Sigmoid colon (tissue), 7 donors: ENCODE measurements at places on chromosomes 1 and 21. TPM values are rescaled to one million over a fixed set of nuclear protein-coding genes. Genes with fewer than 3 reads are reported as not detected.

The NUP210L gene
- under 0.01 TPM for total RNA-seq

DNA sequence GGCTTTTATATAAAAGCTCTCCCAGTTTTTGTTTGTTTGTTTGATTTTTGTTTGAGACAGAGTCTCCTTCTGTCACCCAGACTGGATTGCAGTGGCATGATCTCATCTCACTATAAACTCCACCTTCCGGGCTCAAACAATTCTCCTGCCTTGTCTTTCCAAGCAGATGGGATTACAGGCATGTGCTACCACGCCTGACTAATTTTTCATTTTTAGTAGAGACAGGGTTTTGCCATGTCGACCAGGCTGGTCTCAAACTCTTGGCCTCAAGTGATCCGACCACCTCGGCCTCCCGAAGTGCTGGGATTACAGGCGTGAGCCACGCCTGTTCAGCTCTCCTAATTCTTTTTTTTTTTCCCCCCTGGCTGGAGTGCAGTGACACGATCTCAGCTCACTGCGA lies 4.4 kb downstream of the PCAT6 start:
- H3K36me3 ChIP-seq = no peaks in the 10 kb centered on the region
- H3K4me3 ChIP-seq = no peak overlapping the region
- peaks cover 9% of the 10 kb centered on the region for H3K4me1 ChIP-seq
- H3K27me3 ChIP-seq = no peaks in the 10 kb centered on the region
- DNase-seq = no peak
- H3K27ac ChIP-seq = no peak overlapping the region

DNA sequence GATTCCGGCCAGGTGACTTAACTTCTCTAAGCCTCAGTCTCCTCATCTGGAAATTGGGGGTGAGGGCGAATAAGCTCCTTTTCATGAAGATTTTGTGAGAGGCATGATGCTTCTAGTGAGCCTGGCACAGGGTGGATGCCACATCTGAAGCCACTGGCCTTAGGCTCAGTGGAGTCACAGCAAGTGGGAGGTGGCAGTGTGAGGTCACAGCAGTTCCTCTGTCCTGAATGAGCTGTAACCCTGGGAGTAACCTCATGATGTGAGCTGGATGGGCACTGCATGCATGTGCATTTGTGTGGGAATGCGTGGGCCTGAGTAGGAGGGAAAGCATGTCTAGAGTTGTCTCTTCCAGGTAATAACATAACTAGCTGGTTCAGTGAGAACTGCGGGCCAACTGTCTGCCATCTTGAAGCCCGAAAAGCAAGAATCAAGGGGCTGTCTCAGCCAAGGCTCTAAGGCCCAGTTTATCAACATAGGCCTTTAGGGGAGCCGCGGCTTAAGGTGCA lies 27.0 kb upstream of the HTR1D start:
- no peak overlapping the region for H3K27ac ChIP-seq
- no peaks in the 10 kb centered on the region for H3K27me3 ChIP-seq
- no peaks in the 10 kb centered on the region for H3K36me3 ChIP-seq
- no peak overlapping the region for H3K4me3 ChIP-seq
- no peaks in the 10 kb centered on the region for H3K4me1 ChIP-seq

DNA sequence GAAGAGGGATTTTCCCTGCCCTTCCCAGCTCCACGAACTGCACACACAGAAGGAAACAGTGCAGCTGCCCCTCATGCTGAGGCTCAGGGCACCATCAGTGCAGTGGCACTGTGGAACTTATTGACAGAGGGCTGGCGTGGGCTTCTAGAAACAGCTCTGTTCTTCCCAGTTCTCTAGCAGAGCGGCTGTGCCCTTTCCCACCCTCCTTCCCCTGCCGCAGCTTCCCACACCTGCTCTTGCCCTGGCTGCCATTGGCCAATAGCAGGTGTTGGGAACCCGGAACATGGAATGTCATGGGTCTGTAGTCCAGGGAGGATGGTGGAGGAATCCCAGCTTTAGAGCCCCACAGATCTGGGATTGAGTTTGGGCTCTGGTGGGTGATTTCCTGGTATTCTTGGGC lies 343.8 kb downstream of the RPS6KC1 start:
- H3K27ac ChIP-seq = no peak overlapping the region
- DNase-seq = no peak
- no peaks in the 10 kb centered on the region for H3K27me3 ChIP-seq
- H3K36me3 ChIP-seq = no peaks in the 10 kb centered on the region
- H3K4me3 ChIP-seq = no peak overlapping the region

GRCh38 chr1:162028726-162029125 lies 5.1 kb upstream of the OLFML2B start:
- no peaks in the 10 kb centered on the region for H3K27me3 ChIP-seq
- DNase-seq = no peak
- no peak overlapping the region for H3K4me3 ChIP-seq
- H3K36me3 ChIP-seq = no peaks in the 10 kb centered on the region

DNA sequence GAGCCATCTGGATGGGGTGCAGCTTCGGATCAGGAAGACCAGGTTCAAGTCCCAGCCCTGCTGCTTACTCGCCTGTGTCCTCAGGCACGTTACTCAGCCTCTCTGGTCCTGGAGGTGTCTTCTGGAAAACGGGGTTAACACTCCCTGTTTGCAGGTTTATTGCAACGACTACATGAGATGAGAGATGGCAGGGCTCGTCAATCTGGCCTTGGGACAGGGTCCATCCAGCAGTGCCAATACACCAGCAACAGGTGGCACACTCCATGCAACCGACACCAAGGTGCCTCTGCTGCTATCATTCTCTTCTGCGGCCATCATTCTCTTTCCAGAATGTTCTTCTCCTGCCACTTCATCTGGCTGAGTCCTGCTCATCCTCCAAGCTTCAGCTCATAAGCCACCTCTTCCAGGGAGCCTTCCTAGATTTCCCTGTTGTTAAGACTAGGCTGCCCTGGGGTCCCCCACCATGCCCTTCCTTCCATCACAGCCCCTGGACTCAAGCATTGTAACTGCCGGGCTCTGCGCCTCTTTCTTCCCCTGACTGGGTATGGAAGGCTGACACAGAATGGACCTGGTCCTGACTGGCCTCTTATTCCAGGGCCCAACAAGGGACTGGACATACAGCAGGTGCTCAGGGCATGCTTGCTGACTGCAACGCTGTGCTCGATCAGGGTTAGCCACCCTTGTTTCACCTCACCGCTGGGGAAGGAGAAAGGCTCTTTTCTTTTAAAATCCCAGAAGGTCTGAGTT lies 87.4 kb downstream of the DMRTB1 start:
- no peak overlapping the region for H3K27ac ChIP-seq
- no peaks in the 10 kb centered on the region for H3K4me1 ChIP-seq
- H3K27me3 ChIP-seq = no peaks in the 10 kb centered on the region

DNA sequence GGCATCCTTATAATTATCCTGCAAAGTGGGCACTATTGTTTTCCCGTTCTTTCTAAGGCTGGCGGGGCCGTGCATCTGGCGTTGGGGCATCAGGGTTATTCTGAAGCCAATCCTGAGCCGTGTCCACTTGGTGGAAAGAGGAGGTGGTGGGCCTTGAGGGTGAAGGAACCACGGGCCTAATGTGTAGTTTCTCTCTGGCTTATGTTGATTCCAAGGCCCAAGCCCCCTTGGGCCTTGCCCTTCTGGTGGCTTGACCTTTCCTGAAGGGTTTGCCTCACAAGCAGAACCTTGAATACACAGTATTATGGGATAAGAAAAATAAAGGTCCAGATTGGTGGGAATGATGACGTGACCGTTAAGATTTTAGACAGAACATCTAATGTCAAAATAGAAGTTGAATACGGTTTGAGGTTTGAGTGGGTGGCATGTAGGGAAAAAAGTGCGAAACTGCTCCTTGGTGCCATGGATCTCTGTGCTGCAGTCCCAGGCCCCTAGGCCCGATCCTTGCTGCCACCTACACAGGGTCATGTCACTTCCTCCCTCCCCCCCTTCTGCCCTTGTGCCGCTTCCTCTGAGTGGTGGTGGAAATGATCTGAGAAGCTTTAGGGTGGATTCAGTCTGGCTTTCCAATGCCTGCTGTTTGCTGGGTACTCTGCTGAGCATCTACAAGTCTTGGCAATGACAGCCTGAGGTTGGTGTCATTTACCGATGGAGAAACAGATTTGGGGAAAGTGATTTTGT lies 90.5 kb downstream of the PRDM2 start:
- no peak overlapping the region for H3K4me3 ChIP-seq
- peaks cover 13% of the 10 kb centered on the region for H3K4me1 ChIP-seq
- no peak for DNase-seq
- H3K27ac ChIP-seq = no peak overlapping the region

DNA sequence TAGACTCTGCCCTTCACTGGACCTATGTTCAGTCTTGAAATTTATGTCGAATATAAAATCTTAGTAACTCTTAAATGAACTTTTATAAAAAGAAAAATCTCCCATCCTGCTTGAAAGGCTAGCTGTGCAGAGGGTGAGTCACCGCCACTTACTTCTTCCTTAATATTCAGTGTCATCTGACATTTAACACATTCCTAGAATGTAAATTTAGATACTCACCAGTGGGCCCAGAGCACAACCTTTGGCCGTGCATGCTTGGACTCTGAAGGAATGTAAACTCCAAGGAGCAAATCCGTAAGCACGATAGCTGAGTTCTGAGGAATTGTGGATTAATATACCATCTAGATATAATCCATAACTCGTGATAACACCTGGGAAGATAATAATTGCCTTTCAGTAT lies 403.3 kb downstream of the KCTD3 start:
- no peak overlapping the region for H3K4me3 ChIP-seq
- peaks cover 6% of the 10 kb centered on the region for H3K4me1 ChIP-seq
- H3K36me3 ChIP-seq = no peaks in the 10 kb centered on the region
- DNase-seq = no peak

- no peaks in the 10 kb centered on the region for H3K36me3 ChIP-seq
- no peaks in the 10 kb centered on the region for H3K27me3 ChIP-seq
- H3K4me3 ChIP-seq = no peak overlapping the region
- peaks cover 8% of the 10 kb centered on the region for H3K4me1 ChIP-seq
Observed at GRCh38 chr1:200625381-200625824, 4.9 kb upstream of the KIF14 start.

DNA sequence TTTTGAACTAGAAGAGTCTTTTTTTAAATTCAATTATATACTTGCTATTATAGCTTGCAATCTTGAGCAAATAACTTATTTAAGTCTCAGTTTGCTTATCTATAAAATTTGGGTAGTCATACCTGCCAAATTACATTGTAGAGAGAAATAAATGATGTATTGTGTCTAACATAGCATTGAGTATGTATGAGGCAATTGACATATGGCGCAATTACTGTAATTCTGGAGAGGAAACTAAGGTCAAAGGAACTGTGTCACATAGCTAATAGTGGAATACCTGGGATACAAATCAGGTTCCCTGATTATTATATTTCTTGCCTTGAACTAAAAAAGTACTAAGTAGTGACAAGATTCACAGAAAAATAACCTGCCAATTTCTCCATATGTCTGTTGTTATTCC lies 302.5 kb downstream of the PDE4B start:
- DNase-seq = no peak
- no peaks in the 10 kb centered on the region for H3K4me1 ChIP-seq
- H3K27ac ChIP-seq = no peak overlapping the region
- no peak overlapping the region for H3K4me3 ChIP-seq
- no peaks in the 10 kb centered on the region for H3K27me3 ChIP-seq

DNA sequence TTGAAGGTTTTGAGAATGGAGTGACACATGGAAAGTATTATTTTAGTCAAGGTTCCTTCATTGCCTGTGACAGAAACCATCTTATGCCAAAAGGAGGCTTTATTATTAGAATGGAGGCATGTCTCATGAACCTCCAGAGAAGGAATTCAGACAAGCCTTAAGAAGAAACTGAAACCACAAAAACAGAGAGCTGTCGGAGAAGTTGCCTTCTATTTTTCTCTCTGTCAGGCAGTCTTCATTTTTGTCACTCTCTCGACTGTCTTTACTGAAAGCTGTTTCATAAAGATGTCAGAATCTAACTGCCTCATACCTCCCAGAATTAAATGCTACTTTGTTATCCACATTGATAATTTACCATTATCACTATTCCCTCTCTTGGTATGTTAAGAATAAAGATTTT lies 434.7 kb upstream of the ADGRL4 start:
- H3K27me3 ChIP-seq = no peaks in the 10 kb centered on the region
- no peaks in the 10 kb centered on the region for H3K36me3 ChIP-seq
- DNase-seq = no peak
- H3K4me3 ChIP-seq = no peak overlapping the region
- no peaks in the 10 kb centered on the region for H3K4me1 ChIP-seq
- no peak overlapping the region for H3K27ac ChIP-seq

- H3K27ac ChIP-seq = no peak overlapping the region
- no peak overlapping the region for H3K4me3 ChIP-seq
- H3K27me3 ChIP-seq = no peaks in the 10 kb centered on the region
- no peak for DNase-seq
- peaks cover 10% of the 10 kb centered on the region for H3K4me1 ChIP-seq
Observed at GRCh38 chr1:87464022-87464490, 135.4 kb downstream of the LMO4 start.

DNA sequence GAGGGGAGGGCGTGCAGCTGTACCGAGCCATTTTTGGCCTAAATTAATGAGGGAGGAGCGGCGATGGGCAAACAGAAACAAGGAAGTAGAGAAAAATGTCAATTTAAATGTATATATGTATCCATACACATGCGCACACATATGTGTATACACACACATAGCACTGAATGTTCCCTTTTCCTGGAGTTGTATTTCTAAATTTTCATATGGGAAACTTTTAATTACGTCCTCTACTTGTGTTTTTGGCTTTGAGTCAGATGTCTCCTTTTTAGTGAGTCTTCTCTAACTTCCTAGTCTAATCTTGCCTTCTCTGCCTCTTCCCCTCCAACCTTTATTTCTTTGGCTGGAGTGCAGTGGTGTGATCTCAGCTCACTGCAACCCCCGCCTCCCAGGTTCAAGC lies 15.4 kb upstream of the CYYR1 start:
- H3K36me3 ChIP-seq = no peaks in the 10 kb centered on the region
- H3K4me1 ChIP-seq = no peaks in the 10 kb centered on the region
- no peak overlapping the region for H3K4me3 ChIP-seq
- H3K27ac ChIP-seq = no peak overlapping the region
- no peak for DNase-seq

The SELL gene
- 0.55 TPM for total RNA-seq

- H3K36me3 ChIP-seq = no peaks in the 10 kb centered on the region
- H3K4me1 ChIP-seq = no peaks in the 10 kb centered on the region
- no peaks in the 10 kb centered on the region for H3K27me3 ChIP-seq
- no peak overlapping the region for H3K4me3 ChIP-seq
- DNase-seq = no peak
- no peak overlapping the region for H3K27ac ChIP-seq
Observed at GRCh38 chr1:110228381-110228780, 18.3 kb downstream of the KCNC4 start.

The KRTAP21-1 gene
- total RNA-seq = not detected

The TFF2 gene
- total RNA-seq = not detected

The PDPN gene
- total RNA-seq = 14.7 TPM

The RGS8 gene
- total RNA-seq = not detected

GRCh38 chr1:228669242-228669585 lies 66.1 kb upstream of the RHOU start:
- no peaks in the 10 kb centered on the region for H3K4me1 ChIP-seq
- no peak overlapping the region for H3K27ac ChIP-seq
- no peak overlapping the region for H3K4me3 ChIP-seq
- H3K36me3 ChIP-seq = no peaks in the 10 kb centered on the region
- H3K27me3 ChIP-seq = no peaks in the 10 kb centered on the region
- DNase-seq = peak; percentile 62
